HT1080 (cell line): ENCODE measurements at places on chromosomes 4 and X. TPM values are rescaled to one million over a fixed set of nuclear protein-coding genes. Genes with fewer than 3 reads are reported as not detected.

GRCh38 chr4:96102541-96103026 lies 262.7 kb downstream of the PDHA2 start:
- DNase-seq: peak; percentile 15

DNA sequence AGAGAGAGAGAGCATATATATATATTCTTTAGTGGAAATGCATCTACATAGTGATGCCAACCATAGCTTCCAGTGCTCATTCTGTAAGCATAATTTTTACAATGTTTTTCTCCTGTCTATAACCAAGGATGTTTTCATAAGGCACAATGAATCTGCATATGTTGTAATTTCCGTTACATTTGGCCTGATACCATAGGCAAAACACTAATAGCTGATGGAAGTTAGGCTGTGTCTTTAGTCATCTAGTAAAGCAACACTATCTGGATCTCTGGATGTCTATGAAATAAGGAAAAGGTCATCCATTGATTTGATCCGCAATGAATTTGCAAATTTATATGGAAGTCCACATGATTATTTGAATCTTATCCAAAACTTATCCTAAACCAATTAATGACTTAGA lies 8.1 kb downstream of the PCDH7 start:
- no peak for DNase-seq

DNA sequence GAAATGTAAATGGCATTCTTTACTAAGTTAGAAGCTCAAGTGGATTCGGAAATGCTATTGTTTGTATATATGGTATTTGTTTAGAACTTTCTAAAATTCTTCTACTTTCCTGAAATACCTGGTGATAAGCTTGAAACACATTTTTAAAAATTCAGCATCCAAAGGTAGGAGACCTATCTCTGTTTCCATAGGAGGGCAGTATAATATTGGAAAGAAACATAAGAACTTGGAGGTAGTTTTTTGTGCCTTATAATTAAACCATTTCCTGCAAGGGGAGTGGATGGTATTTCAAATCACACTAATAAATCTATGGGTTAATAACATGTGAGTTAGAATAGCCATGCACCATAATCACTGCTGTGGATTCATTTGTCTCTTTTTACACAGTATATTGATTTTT lies 217.4 kb upstream of the AADAT start:
- DNase-seq: no peak

DNA sequence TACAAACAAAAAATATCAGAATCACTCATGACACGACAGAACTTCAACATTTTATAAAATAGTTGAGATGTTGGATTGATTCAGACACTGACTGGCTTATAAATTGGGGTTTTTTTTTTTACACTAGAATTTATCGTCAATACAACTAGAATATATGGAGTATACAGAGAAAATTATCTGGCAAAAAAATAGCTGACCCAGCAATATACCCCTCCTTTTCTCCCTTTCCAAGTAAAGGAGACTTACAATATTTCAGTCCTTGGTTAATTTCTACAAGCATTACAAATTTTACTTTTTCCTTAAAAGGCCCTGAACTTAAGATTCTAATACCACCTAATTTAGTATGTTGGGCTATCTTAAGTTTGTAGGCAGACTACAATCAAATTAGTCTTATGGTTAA lies 76.3 kb downstream of the LCORL start:
- DNase-seq: no peak

DNA sequence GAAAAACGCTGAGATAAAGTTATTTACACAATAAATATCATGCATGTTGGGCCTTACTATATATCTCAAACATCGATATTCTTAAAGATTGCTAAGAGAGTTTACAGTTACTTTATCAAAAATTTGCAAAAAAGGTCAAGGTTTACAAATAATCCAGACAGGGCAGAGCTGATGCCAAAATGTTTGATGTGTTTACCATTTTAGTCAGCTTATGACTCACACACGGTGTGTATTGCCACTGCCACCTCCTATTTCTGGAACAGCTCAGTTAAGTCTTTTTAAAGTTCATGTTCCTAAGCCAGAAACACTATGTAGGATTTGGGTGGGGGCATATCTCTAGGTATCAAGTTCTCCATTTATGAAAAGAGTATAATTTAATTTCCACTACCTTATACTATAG lies 580.6 kb downstream of the INPP4B start:
- DNase-seq: peak; percentile 59

DNA sequence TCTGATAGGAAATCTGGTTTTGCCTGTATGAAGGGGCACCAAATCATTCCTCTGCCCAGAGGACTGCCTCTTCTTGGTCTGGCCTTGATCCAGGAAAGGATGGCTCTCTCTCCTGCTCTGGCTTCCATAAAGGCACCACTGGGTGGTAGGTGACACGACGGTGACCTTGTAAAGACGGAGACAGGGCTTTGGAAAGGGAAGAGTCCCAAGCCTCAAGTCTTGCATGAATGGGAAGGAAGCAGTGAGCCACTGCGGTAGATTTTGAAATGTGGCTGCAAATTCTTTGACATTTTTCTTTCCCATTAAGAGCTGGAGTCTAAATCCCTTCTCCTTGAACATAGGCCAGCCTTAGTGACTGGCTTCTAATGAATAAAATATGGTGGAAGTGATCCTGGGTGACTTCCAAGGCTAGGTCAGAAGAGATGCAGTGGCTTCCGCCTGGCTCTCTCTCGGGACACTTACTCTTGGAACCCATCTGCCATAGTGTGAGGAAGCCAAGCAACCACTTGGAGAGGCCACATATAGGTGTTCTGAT lies 347.4 kb downstream of the BCOR start:
- DNase-seq: no peak

DNA sequence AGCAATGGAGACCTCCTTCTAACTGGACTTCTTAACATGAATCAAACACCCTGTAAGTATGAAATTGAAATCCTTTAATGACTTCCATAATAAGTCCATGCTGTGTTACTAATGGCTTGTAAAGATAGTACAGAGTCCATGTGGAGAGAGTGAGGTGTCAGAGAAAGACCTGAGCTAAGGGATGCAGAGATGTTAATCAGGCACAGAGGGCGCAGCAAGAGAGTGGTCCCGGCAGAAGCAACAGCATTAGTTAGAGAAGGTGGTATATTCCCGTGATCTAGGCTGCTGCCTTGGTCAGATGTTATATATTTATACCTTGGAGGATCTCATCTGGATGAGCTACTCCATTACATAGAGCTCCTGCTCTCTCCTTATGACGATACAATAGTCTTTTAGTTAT lies 295.3 kb downstream of the LDB2 start:
- DNase-seq: no peak

- DNase-seq: no peak
Measured at GRCh38 chrX:8632924-8633323, 99.0 kb downstream of the ANOS1 start.

DNA sequence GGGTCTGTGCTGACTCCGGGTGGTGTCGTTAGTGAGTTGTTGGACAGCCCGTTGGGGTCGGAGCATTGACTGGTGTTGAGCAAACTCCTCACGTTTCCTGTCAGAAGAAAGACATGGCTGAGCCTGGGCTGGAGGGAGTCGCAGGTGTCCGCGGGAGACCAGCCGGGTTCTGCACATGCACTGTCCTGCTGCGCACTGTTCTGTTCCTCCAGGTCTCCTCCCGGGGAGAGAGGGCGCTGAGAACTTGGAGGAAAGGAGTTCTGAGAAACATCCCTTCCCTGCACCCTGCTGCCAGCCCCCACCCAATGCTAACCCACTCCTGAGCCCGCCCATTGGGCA lies 1.1 kb downstream of the ZNF141 start:
- no peak for DNase-seq

SOWAHB gene
- 0.03 TPM in 1 of 2 replicates, not detected in the other for total RNA-seq

DNA sequence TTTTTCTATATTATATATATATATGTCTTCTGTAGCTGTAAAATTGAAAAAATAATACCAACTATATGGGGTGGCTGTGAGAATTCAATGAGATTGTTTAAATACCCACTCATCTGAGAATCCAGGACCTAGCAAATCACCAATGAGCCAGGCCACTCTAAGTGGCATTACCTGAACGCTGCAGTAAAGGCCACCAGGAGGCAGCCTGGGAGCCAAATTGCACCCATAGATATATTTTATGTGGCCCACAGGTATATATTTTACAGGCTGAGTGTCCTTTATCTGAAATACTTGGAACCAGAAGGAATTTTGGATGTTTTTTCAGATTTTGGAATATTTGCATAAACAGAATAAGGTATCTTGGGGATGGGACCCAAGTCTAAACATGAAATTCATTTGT lies 58.2 kb upstream of the C4orf50 start:
- no peak for DNase-seq

DNA sequence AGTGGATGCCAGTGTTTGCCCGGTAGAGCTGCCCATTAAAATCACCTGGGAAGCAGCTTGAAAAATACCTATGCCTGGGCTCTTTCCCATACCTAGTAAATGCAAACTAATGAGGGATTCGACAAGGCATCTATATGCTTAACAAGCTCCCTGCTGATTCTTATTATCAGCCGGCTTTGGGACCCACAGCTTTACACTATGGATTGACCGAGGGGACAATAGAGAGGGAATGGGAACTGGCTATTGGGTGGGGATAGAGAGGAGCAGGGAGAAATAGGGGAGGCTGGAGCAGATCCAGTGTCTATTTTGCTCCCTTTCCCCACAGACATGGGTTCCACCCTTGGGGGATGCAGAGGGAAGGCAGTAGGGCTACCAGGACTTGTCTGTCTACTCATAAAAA lies 103.1 kb upstream of the TEX13D start:
- no peak for DNase-seq
